OCI-LY7 (cell line): ENCODE measurements at places on chromosomes 7 and 10. TPM values are rescaled to one million over a fixed set of nuclear protein-coding genes. Genes with fewer than 3 reads are reported as not detected.

ATOH7 gene
- 0.21 TPM in 1 of 2 replicates, not detected in the other for total RNA-seq

TWIST1 gene
- total RNA-seq: not detected in 2 replicates

SRGN gene
- total RNA-seq: 5.8 and 9.1 TPM in 2 replicates

NIPSNAP2 gene
- total RNA-seq: 49.9 and 53.1 TPM in 2 replicates

TMEM225B gene
- total RNA-seq: 2.4 and 3.9 TPM in 2 replicates

GRM8 gene
- total RNA-seq: not detected in 2 replicates

PRSS37 gene
- not detected in 2 replicates for total RNA-seq

HOXA7 gene
- 0.42 and 1.2 TPM in 2 replicates for total RNA-seq
